ENCODE measurements at places on chromosomes 1 and 21.

DNA sequence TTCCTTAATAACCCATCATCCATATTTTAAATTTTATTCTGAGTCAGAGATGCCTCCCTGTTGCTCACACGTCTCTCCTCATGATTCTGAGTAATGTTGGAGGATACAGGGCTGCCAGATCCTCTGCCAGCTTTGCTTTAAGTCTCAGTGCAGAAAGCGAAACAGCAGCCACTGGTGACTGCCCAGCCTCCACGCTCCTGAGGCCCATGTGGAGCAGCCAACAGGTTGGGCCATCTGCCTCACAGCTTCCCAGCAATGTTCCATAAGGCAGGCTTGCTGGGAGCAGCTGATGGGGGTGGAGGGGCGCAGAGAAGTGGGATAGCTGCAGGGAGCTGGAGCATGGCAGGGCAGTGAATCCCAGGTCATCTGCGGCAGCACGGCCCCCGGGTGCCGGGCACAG lies 104.2 kb downstream of the IGSF21 start:
- no peak for DNase-seq

- DNase-seq = no peak
These were observed 458.3 kb downstream of the MRPL39 start for GRCh38 chr21:25149022-25149421.

DNA sequence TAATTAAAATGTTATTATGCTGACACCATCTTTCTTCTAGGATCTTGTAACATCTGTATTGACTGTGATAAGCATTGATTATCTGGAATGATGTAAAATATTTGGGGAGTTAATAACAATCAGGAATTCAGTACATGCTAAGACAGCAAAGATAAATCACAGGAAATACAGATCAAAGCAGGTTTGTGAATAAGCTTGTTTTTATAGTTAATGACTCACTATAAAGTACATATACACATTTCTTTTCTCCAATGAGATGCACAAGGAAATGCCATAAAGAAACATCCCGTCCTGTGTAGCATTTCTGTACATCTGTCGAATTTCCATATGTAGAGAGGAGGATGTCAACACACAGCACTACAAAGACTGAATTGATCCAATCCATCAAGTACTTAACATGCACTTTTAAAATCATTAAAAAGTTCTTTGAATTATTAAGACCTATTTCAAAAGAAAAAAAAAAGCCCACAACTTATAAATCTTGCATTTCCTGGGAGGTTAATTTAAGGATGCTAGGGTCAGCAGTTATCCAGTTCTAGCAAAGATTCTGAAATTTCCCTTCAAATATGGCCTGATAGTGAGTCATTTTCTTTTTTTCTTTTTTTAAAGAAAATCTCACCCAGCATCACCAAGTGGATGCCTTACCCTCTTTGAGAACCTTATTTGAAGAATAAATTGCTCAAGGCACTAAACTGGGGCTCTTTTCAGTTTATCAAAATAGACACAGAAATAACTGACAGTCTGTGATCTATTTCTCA lies 243.2 kb upstream of the NR5A2 start:
- DNase-seq = no peak

GRCh38 chr1:38690790-38691449 lies 168.7 kb downstream of the RRAGC start:
- no peak for DNase-seq

- DNase-seq = no peak
These were observed 5.6 kb downstream of the PRCC start for GRCh38 chr1:156772728-156773497.

GRCh38 chr1:201344206-201345080 lies 33.0 kb downstream of the TNNT2 start:
- no peak for DNase-seq

DNA sequence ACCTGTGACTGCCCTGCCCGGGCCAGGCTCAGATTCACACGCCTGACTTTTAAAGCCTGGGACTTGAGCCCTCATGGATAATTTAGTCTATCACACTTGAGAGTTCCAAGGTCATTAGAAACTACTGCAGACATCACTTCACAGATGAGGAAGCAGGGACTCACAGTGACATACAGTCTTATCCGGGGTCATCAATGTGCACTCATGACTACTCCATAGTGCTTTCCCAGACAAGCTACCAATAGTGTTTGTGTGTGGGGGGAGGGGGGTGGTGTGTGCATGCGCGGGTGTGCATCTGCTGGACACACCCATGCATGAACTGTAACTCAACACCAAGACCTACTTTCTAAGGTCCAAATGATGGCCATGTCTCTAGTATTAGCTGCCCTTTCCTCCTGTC lies 16.1 kb upstream of the SLC5A9 start:
- DNase-seq = no peak

- DNase-seq = no peak
These were observed 107.5 kb downstream of the CSMD2 start for GRCh38 chr1:34057347-34058130.

- no peak for DNase-seq
These were observed 1.1 kb downstream of the ERO1B start for GRCh38 chr1:236280438-236281197.

- DNase-seq = no peak
These were observed 3.5 kb upstream of the TFF1 start for GRCh38 chr21:42369821-42370220.

- DNase-seq = no peak
These were observed 88.7 kb downstream of the CD247 start for GRCh38 chr1:167429612-167430011.

- no peak for DNase-seq
These were observed 9.7 kb downstream of the KIFAP3 start for GRCh38 chr1:170064821-170065220.

GRCh38 chr21:32795802-32796559 lies 24.4 kb upstream of the PAXBP1 start:
- no peak for DNase-seq

- peak; percentile 23 for DNase-seq
These were observed 27.8 kb upstream of the SUMO3 start for GRCh38 chr21:44845418-44846223.

DNA sequence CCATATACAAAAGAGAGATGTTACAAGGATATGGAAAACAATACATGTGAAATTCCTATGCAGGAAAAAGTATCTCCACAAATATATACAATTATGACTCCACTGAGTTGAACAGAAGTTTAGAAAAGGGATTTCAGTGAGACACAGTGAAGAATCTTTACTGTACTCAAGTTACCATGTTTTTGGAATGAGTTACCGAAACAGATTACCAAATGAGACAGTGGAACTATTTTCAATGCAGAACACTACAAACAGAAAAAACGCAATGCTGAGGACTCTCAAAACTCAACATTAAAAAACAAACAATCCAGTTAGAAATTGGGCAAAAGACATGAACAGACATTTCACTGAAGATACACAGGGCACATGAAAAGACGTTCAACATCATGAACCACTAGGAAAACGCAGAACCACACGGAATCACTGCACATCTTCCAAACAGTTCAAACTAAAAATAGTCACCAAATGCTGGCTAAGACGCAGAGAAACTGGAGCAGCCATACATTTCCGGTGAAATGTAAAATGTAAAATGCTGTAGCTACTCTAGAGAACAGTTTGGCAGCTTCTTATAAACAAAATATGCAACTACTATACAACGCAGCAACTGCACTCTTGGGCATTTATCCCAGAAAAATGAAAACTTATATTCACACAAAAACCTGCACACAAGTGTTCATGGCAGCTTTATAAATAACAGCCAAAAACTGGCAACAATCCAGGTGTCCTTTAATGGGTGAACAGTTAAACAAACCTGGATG lies 118.7 kb downstream of the UBR4 start:
- no peak for DNase-seq

GRCh38 chr1:211684791-211685190 lies 9.4 kb upstream of the NEK2 start:
- no peak for DNase-seq

DNA sequence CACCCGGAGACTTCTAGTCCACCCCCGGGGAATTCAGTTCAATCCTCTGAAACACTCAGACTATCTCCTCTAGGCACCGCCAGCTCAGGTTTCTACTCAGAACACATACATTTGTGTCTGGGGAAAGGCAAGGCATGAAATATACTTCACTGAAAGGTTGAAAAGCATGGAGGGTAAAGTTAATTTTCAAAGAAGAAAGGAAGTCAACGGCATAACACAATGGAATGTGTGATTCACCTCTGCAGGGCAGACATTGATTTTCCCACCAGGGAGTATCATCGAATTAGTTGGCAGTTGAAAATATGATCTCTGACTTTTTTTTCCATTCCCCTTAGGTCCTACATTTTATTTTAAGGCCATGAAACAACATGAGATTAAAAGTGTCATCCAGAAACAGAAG lies 669.4 kb downstream of the SMYD3 start:
- no peak for DNase-seq

- no peak for DNase-seq
These were observed 116.2 kb downstream of the PTBP2 start for GRCh38 chr1:96837781-96838216.

- no peak for DNase-seq
These were observed 137.4 kb downstream of the DYRK1A start for GRCh38 chr21:37503848-37504467.

DNA sequence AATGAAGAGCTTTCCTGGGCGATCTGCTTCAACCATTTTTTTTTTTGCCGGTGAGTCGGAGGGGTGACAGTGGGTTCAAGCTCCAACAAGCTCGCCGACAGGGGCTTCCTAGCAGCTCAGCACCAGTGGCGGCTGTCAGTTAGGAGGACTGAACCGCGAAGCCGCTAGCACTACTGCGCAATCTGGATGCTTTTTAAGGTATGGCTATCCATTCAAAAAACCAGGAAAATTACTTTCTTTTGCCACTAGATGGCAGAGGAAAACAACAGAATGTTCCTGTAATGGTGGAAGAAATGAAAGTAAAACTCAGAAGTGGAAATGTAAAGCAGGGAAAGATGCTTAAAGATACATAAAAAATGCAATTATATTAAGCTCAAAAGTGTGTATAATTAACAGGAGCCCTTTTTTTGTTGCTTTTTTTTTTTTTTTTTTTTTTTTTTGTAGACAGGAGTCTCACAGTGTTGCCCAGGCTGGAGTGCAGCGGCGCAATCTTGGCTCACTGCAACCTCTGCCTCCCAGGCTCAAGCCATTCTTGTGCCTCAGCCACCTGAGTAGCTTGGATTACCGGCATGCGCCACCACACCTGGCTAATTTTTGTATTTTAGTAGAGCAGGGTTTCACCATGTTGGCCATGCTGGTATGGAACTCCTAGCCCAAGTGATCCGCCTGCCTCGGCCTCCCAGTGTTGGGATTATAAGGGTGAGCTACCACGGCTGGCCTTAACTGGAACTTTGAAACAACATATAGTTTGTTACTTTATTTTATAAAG lies 8.5 kb downstream of the KYAT3 start:
- peak; percentile 15 for DNase-seq

GRCh38 chr1:217403026-217403720 lies 227.7 kb downstream of the GPATCH2 start:
- no peak for DNase-seq

GRCh38 chr1:223765719-223766340 lies 53.5 kb downstream of the CAPN2 start:
- DNase-seq = no peak

DNA sequence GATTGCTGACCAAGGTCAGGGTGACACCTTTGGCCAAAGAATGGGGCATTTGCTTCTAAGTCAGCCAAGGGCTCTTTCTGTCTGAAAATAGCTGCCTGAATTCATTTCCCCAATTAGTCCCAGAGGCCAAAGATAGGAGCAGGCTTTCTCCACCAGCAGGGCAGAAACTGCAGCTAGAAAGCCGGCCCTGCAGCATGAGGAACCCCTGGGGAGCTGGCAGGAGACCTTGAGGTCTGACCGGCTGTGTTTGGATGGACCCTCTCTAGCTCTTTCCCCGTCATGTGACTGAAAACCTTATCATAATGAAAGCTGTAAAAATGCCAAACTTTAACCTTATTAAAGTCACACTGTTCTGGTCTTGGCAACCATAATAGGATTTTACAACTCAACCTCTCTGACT lies 93.4 kb downstream of the CD58 start:
- no peak for DNase-seq

DNA sequence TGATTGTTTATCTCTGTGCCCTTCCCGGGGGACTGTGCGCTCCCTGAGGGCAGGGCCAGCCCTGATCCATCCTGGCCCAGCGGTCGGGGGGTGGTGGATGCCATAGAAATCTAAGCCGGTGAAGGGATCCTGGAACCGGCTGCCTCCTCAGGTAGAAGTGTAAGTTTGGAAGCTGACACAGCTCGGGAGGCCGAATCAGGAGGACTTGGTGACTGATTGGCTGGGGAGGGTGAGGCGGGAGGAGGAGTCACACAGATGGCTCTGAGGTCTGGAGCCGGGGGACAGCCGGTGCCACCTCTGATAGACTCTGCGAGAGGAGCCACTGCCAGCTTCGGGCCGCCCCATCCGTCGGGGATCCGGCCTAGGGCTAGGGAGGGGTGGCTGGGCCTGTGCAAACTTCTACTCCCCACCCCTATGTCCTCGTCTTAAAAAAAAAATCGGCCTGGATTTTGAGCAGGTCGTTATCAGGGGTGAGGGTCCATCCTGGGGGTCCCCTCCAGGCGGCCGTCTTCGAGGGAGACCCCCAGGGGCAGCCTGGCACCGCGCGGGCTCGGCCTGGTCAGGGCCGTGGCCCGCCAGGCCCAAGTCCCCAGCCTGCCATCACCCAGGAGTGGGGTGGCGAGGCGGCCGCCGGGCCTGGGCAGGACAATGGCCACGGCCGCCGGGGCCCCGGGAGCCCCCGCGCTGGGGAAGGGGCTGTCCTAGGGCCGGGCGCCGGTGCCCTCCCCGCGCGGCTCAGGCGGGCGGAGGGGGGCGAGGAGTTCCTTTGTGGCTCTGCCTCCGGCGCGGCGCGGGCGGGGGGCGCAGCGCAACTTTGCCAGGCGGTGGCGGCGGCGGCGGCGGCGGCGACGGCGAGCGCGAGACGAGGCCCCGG lies 708 bp upstream of the ZNF362 start:
- no peak for DNase-seq

DNA sequence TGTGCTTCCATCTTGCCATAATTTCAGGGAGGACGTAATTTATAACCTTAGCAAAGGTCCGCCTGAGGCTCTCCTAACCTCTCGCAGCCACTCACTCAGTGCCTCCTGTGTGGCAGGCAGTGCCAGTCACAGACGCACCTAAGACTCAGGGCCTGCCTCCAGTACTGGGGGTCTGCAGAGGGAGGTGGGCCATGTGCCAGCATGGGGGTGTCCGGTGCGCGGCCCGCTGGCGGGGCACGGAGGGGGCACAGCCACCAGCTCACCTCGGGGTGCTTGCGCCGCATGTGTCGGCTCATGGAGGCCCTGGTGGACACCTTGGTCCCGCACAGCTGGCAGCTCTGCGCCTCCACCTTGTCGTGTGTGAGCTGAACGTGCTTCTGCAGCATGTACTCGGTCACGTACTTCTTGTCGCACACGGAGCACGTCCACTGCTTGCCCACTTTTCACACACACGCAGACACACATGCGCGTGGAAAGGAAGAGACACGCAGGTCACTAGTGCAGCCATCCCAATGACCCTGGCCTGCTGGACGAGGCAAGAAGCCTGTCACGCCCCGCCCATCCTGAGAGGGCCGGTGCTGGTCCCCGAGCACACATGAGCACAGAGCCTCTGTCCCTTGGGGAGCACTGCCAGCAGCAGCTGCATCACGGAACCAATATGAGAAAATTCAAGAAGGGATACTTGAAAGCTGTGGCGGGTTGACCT lies 43.2 kb upstream of the RIPK4 start:
- DNase-seq = no peak
